ENCODE measurements at places on chromosomes 7 and 10.
A peak's percentile ranks its signal among the peaks of the same experiment; 100 is the strongest.

DNA sequence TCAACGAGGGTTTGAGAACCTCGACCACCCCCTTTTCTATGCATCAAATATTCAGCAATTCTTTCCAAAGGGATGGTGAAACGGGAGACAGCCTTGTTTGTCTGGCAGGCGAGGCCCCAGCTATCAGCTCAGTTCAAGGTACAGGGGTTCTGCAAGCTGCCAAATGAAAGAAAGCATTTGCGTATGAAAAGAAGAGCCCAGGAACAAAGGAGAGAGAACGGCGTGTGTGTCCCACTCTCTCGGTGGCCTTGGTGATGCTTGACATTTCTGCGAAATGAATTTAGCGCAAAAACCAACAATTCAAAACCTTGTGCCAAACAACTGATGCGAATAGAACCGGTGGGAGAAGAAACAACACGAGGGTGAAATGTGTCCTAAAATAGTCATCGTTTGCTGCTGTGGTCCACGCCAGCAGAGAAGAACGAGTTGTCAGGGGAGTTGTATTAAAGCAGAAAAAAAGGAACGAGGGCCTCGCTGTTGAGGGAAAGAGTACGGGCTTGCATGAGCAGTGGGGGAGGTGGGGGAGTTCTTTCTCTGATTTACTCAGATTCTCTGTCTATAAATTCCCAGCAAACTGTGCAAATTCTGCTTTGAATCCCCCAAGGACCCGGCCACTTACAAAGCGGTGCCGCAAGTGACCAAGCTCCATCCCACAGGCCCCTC is 97.7 kb downstream of the TMEM130 start:
- DNase-seq = no peak

DNA sequence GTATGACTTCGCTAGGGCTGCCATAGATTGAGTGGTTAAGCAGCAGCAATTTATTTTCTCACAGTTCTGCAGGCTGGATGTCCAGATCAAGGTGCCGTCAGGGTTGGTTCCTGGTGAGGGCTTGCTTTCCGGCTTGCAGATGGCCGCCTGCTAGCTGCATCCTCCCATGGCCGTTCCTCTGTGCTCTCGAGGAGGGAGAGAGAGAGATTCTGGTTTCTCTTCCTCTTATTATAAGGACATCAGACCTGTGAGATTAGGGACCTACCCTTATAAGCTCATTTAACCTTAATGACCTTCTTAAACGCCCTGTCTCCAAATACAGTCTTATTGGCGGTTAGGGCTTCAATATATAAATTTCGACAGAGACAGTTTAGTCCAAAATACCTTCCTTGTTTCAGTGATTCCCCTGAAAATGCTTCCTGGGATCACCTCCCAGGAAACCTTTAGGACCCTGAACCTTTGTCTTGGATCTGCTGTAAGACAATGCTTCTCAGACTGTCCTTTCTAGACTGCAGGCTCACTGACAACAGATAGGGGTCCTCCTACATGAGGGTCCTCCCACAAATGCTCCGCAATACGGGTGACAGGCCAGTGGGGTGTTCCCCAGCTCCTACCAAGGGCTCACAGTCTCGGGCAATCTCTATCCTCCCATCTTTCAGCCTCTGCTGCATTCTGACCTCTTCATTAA is 82.5 kb upstream of the BAIAP2L1 start:
- DNase-seq = no peak

GRCh38 chr10:125201108-125201524 is 40.8 kb upstream of the CTBP2 start:
- no peak for DNase-seq

DNA sequence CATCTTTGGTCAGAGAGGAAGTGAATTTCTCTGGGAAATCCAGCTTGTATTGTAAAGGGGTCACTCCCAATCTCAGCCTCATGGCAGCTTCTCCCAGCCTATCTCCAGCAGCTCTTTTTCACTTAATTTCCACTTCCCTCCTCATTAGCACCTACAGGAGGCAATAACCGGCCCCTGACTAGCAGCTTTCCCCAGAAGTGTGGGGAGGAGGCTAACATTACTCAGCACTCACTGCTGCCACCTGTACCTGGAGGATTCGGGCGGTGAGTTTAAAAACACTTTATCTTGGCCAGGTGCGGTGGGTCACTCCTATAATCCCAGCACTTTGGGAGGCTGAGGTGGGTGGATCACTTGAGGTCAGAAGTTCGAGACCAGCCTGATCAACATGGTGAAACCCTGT is 3.8 kb downstream of the NODAL start:
- peak; percentile 12 for DNase-seq
